ENCODE measurements at places on chromosomes 16 and 17.

GRCh38 chr16:85824161-85825135 is 25.0 kb downstream of the COX4I1 start:
- no peak for DNase-seq

GRCh38 chr17:15918661-15919259 is 26.2 kb upstream of the ADORA2B start:
- DNase-seq = peak; percentile 69

- peak; percentile 98 for DNase-seq
Measured at GRCh38 chr16:73172241-73172972, 124.5 kb upstream of the ZFHX3 start.

DNA sequence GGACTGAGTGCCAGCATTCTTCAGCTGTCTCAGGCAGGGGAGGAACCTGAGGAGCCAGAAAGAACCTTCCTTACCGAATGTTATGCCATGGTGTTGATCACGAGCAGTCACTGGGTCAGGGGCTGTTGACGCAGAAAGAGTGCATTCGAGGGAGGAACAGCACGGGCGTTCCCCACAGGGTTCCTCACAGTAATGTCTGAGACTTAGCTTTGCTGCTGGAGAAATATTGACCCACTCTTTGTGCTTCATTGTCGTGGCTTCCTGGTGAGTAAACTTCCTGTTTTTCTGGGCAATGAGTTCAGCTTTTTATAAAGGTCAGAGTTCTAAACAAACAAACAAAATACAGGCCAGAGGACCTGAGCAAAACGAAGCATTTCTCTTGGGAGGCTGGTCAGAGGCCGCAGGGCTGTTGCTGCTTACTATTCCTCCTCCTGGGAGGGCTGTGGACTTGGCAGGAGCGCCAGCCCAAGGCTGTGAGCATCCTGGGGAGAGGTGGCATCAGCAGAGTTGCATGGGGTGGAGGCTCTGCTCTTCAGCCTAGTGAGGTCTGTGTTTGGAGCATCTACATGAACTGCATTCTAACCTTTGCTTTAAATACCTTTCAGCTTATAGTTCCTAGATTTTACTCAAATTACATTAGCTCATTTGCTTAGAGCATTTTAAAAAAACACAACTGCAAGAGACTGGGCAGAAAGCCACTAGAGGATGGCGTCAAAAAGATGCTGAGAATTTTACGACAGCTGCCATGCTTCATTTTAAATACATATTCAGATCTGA is 143.1 kb upstream of the CACNG5 start:
- no peak for DNase-seq

- DNase-seq = no peak
Measured at GRCh38 chr17:40535924-40536294, 29.4 kb downstream of the CCR7 start.

GRCh38 chr17:79945591-79946255 is 89.9 kb downstream of the TBC1D16 start:
- no peak for DNase-seq

GRCh38 chr17:27321372-27321771 is 27.5 kb downstream of the WSB1 start:
- no peak for DNase-seq

DNA sequence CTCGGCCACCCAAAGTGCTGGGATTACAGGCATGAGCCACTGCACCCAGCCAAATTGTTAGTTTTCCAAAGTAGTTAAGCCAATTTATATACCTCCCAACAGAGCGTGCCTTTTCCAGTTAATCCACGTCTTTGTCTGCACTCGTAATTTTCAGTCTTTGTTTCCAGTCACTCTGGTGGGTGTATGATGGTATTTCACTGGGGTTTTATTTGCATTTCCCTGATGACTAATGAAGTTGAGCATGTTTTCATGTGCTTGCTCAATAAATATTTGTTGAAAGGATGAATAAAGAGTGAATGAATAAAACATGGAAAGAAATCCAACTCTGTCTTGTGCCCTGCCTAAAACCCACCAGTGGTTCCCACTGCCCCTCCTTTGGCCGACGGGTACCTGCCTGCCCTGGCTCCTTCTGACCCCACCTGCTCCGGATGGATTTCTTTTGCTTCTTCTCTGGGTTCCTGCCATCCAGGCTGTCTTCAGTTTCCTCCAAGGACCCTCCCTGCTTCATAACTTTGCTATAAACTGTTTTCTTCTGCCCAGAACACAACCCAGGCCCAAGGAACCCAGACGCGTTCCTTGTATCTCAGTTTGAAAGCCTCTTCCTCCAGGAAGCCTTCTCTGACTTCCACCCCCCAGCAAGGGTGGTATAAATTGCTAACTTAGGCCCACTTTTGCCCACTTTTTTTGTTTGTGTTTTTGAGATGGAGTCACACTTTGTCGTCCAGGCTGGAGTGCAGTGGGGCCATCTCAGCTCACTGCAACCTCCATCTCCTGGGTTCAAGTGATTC is 3.0 kb upstream of the ABCC1 start:
- DNase-seq = peak; percentile 25

DNA sequence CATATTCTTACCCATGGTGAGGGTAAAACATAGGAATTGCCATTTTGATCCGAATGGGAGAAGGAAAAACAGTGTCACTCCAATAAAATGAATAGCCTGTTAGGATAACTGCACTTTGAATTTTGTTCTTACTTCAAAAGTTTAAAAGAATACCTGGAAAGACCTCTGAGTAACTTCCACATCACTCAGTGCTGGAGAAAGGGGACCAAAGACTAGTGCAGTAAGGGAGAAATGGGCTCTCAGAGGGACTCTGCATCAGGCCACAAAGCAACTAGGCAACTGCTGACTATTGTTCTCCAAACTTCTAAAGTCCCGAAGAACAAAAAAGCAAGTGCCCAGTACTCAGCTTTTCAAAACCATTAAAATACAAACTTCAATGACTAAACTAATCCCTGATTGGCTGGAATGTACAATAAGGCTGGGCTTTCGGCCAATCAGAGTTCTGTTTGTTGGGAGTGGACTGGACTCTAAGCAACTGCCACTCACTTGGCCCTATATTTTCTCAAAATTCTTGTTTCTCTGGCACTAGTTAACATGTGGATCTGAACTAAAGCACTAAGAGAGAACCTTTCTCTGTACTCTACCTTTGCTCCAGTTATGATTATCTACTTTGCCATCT is 6.2 kb downstream of the DNAJC7 start:
- peak; percentile 46 for DNase-seq

DNA sequence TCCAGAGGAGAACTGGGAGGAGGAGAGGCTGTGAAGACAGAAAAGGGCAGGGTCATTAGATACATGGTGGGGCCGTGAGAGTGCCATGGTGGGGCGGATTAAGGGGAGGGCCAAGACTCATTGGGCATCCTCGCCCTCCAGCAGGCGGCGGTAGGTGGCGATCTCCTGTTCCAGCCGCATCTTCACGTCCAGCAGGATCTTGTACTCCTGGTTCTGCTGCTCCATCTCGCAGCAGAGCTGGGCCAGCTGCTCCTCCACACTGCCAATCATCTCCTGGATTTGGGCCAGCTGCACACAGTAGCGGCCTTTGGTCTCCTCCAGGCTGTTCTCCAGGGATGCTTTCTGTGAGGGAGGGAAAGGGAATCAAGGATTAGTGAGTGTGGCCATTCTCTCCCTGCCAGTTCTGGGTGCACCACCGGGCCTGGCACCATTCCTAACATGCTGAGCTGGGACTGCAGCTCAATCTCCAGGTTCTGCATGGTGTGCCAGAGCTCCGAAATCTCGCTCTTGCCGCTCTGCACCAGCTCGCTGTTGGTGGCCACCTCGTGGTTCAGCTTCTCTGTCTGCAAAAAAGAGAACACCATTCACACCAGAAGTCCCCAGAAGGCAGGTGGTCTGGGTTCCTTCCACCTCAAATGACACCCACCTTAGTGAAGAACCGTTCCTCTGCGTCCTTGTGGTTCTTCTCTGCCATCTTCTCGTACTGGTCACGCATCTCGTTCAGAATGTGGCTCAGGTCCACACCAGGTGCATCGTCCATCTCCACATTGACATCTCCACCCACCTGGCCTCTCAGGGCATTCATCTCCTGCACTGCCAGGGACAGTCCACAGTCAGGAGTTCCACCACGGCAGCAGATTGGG is 129.0 kb downstream of the CCDC144A start:
- no peak for DNase-seq

GRCh38 chr16:68365167-68365817 is 54.5 kb downstream of the PRMT7 start:
- DNase-seq = peak; percentile 24

DNA sequence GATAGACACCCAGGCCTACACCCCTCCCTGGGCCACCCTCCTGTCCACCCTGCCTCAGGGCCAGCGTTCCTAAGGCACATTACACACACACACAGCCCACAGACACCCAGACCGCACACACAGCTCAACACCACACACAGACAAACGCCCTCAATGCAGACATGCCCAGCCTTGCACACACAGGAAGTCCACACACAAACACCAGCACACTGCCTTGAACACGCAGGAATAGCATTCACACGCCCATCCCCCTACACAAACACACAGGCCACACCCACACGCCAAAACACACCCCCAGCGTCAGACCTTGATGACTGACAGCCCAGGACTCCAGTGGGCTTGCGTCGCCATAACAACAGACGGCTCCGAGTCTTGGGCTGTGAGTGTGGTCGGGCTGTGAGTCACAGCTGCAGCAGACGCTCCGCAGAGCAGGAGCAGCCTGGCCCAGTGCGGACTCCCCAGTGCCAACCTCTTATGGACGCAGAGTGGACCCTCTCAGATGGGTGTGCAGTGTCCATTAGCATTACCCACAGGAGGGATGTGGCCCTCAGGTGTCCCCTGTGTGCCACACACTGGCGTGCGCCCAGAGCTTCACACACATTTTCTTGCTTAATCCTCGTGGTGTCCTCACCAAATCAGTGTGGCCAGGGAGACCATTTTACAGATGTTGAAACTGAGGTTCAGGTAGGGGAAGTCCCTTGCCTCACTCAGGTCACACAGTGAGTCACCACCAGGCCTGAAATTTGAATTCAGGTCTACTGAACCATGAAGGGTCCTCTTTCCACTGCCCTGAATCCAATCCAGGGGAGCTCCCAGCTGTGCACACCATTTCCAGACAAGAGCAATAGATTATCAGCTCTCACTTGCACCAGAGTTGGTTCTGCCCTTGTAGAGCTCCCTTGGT is 17.8 kb upstream of the RAI1 start:
- DNase-seq = peak; percentile 93

GRCh38 chr16:53629607-53630312 is 73.9 kb downstream of the RPGRIP1L start:
- DNase-seq = no peak

DNA sequence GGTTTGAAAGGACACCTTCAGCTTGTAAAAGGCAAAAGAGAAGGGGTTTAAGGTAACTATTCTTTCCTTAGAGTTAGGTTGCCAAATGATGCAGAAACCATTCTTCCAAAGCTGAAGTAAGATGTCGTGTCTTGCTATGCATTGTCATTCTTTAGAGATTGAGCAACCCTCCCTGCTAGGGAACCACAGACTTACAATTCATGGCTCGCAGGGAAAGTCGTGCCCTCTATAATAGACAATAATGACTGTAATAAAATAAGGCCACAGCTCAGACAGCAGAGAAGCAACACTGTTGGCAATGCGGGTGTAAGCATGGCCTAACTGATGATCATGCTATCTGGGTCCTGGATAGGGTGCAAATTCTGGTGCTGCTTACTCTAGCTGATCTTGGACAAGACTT is 129.6 kb upstream of the CDH13 start:
- no peak for DNase-seq

DNA sequence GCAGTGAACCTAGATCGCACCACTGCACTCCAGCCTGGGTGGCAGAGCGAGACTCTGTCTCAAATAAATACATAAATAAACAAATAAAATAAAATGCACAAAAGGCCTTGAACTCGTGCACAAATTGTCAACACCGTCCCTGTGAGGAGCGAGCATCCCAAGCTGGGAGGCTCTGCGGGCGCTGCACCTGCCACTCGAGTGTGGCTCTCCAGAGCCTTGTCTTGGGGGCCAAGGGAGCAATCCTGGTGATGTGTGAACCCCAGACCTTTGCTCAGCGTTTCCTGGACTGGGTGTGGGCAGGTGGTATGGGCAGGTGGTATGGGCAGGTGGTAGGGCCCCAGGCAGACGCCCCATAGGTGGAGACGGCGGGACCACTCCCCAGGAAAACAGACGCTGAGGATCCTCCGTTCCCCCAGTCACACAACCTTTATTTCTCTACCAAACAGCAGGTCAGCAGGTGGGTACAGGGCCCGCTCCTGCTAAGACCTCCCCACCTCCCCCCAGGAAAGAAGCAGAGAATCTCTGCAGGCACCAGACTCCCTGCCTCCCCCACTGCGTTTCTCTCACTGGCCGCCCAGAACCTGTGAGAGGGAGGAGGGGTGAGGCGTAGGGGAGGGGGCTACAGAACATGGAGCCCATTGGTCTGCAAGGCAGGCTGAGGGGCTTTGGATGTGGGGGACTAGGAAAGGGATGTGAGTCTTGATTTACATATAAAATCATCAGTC is 7.4 kb upstream of the P2RX1 start:
- DNase-seq = no peak

- DNase-seq = no peak
Measured at GRCh38 chr17:39118674-39119419, 32.6 kb downstream of the PLXDC1 start.

- no peak for DNase-seq
Measured at GRCh38 chr16:11060364-11060763, 116.0 kb downstream of the CLEC16A start.

DNA sequence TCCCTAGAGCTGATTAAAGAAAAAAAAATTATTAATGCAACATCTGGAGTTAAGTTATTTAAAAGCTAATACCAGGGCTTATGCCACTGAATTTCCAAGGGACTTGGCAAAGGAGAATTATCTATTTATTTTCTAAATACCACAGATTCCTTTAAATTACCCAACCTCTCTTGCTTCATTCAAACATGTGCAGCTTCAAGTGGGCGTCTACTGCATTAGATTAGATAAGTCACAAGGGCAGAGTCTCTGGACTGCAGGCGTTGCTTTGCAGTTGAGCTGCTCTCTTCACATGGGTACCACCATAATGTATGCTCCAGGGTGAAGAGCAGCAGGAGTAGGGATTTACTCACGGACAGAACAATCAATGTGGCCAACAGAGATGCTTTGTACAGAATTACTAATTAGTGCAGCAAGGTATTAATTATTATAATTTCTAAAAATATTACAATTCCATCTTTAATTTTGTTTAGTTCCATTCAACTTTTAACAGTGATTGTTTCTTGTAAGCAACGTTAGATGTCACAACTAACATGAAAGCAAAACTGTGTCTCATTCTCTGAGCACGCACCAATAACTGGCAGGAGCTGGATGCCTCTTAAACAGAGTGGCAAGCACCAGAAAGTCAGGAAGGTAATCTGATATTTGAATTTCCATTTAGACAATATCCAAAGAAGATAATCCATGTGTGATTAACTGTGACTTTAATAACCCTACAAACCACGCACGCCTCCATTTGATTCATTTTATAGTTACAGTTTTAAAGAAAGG is 214.2 kb downstream of the STX8 start:
- peak; percentile 20 for DNase-seq

DNA sequence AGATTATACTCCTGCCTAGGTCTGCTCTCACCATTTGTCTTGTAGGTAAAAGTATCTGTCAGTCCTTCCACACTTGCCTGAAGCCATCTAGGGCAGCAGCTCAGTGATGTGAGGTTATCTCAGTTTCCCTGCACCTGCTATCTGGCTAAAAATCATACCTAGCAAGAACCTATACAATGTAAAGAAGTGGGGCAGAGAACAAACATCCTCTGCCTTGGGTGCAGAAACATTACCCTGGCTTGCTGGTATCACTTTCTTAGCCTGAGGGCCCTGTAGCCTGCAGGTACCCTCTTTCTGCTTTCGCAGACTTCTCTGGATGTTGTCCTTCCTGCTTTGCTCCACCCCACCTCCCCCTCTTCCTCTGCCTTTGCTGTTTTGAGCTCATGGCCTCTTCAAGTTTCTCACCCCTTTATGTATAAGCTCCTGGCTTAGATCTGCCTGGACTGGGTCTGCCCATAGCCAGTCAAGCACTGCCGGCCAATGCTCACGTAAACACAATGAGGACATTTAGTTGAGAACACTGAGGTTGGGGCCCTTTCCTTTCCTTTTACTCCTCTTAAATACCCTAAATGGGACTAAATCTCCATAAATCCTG is 8.7 kb upstream of the SDK2 start:
- DNase-seq = no peak
